ENCODE measurements at places on chromosomes 11 and 22.

DNA sequence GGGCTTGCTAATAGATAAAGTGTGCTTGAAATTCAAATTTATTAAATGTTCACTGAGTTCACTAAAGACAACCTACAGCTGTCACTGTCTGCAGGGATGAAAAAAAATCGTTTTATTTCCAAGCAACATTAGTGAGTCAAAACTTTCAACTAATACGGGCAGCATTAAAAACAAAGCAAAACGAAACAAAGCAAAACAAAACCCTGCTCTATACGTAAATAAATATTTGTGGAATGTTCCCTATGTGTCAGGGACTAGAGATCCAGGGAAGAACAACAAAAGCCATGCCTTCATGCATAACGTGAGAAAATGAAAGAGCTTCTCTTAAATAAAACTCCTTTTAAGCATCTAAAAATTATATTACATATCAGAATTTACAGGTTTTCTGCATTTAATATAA, 553 bp downstream of the NAALAD2 start:
- no peak for DNase-seq

DNA sequence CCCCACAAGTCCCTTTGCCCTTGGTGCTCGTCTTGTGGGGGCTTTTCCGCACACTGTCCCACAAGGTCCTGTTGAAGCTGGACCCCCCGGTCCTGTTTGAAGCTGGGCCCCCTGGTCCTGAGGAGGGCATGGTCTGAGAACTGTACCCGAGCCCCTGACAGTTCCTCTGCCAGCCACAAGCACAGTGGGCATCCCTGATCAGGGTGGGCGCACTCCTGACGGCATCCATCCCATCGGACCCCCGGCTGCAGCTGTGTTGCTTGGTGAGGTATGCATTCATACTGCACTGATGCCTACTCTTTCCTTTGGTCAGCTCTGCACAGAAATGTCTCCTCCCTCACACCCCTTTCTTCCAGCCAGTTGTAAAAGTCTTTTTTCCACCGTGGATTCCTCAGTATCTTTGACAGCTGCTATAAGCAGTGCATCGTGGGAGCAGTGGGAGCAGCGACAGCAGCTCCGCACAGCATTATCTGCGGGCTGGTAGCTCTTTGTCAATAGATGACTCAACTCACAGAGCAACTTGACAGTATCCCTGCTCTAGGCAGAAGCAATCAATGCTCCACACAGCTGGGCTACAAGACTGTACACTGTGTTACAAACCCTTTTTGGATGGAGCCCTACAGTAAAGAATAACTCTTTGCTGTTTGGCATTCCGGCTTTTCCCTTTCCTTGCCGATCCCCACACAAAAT, 1030.8 kb upstream of the CCDC90B start:
- no peak for DNase-seq

GRCh38 chr11:16902182-16902581, 112.0 kb downstream of the PLEKHA7 start:
- DNase-seq, result no peak

GRCh38 chr11:110128161-110128560, 35.0 kb downstream of the ZC3H12C start:
- no peak for DNase-seq

GRCh38 chr11:20131788-20132666, 28.2 kb downstream of the DBX1 start:
- DNase-seq, result peak; percentile 72

GRCh38 chr22:49724030-49724892, 103.4 kb downstream of the BRD1 start:
- no peak for DNase-seq

- DNase-seq, result no peak
Observed at GRCh38 chr11:123231777-123232176, 36.7 kb upstream of the CLMP start.

GRCh38 chr11:9060700-9061111, 30.7 kb downstream of the SCUBE2 start:
- DNase-seq, result no peak

DNA sequence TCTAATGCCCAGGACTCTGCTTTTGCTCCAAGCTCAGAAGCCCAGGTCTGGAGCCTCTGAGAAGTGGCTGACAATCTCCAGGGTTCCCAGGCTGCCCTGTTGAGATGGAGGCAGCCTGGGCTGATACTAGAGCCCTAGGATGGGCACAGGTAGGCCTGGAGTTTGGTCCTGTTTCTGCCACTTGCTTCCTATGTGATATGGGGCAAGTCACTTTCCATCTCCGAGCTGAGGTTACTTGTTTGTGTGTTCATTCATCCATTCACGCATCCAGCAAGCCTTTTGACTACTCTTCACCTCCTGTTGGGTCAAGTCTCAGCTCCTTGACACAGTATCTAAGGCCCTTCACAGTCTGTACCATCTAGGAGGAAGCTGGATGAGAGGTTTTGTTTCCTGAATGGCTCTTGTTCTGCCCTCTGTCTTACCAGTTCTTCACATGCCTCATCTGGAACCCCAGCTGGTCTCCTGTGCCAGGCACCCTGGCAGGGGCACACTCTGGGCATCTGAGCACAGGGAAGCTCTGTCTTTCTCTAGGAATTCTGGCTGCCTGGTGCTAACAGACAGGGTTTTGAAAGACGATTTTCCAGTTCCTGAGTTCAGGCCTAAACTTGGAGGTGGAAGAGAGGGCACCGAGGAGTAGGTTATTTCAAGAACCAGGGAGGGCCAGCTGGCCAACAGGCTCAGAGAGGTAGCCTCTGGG, 53.2 kb upstream of the AMPD3 start:
- DNase-seq, result no peak

- DNase-seq, result no peak
Observed at GRCh38 chr11:69919659-69920344, 100.6 kb upstream of the FGF3 start.

- no peak for DNase-seq
Observed at GRCh38 chr11:35887737-35888136, 56.1 kb upstream of the LDLRAD3 start.

DNA sequence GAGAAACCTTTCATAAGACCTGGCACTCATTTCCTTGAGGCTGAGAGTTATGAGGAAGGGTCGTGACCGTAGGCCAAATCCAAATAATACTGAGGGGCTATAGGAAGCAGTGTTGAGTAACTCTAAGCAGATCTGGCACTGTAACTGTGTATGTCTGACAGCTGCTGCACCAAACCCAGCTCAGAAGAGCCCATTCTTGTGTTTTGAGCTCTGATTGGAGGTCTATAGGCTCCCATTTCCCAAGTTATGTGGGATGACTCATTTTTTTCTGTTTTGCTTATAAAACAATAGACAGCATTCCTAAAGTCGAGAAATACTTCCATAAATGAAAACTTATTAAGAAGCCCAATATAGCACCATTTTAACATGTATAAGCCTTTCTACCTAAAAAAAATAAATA, 645.8 kb downstream of the DLG2 start:
- DNase-seq, result no peak

- no peak for DNase-seq
Observed at GRCh38 chr11:73478737-73479347, 102.6 kb downstream of the RELT start.

DNA sequence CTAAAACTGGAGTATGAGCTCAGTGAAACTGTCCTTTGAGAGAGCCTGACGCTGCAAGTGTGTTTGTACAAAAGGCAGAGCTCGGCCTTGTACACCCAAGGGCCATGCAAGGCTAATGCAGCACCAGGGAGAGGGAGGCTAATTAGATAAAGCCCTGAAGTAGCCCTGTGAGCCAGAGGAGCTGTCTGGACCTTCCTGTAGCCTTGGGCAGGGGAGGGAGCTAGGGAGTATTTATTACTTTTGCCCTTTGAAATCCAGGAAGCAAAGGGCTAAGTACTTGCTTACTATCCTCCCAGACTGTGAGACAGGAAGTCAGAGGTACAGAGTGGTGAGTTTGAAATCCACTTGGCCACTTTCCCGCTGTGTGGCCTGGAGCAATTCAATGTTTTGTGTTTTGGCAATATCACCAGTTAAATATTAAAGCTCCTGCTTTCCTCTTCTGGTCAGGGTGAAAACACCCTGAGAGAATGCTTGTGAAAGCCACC, 10.2 kb upstream of the LDHA start:
- peak; percentile 53 for DNase-seq

- DNase-seq, result no peak
Observed at GRCh38 chr11:75779960-75780359, 11.4 kb downstream of the DGAT2 start.

DNA sequence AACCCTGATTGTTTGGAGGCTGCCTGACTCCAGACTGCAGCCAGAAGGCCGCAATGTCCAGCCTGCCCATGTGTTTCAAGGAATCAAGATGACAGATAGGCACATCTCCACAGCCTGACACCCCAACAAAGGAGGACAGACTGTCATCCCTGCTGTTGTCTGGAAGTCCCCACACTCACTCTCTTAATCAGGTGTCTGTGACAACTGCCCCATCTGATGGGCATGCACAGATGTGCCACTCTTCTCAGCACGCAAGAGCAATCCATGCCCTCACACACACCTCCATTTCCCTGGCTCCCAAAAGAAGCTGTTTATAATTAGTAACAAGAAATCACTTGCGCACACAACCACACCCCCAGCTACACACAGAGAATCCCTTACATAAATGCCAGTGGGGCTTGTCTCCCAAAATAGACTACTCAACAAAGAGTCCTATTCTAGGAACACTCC, 117.6 kb downstream of the C11orf58 start:
- no peak for DNase-seq

DNA sequence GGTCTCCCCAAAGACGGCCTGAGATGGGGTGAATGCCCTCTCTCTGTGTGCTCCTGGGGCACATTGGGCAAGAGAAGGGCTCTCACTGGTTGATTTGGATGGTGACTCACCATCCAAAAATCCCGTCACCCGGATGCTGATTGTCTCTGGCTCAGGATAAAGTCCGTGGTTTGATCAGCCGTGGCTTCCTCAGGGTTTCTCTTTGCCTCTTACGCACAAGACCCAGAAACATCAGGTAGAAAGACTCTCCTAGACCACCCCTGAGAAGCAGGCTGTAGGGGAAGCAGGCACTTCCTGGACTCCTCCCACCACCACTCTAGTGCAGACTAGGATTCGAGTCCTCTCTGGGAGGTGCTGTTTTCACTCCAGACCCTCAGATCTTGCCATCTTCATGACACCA, 176.1 kb upstream of the NCAM1 start:
- DNase-seq, result no peak

GRCh38 chr11:111329306-111330204, 31.2 kb downstream of the POU2AF3 start:
- DNase-seq, result no peak

- no peak for DNase-seq
Observed at GRCh38 chr11:93608364-93608763, 53.1 kb upstream of the CEP295 start.

DNA sequence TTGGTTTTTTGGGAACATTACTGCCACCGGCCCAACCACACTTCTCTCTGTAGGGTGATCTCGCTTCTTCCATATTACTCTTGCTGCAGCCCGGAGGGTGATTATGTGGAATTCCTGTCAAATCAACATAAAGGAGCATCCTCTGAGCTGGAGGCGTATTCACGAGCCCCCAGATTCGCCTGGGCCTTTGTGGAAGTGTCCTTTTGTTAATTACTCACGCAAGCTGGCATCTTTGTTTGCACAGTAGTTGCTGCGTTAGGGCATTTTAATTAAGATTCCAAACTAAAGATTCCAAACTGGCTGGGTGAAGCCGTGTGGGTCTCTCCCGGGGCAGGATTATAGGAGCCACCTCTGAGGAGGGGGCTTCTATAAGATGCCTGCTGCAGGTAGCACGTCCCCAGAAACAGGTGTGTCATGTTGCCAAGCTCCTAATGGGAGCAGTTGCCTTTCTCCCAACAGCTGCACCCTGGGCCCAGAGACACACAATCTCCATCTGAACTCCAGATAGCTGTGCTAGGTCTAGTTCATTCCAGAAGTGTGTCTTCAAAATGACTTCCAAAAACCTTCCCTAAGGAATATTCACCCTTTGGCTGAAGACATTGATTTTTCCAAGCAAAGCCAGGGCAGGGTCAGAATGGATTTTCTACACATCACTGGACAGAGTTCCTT, 40.9 kb downstream of the SHISAL1 start:
- DNase-seq, result no peak

DNA sequence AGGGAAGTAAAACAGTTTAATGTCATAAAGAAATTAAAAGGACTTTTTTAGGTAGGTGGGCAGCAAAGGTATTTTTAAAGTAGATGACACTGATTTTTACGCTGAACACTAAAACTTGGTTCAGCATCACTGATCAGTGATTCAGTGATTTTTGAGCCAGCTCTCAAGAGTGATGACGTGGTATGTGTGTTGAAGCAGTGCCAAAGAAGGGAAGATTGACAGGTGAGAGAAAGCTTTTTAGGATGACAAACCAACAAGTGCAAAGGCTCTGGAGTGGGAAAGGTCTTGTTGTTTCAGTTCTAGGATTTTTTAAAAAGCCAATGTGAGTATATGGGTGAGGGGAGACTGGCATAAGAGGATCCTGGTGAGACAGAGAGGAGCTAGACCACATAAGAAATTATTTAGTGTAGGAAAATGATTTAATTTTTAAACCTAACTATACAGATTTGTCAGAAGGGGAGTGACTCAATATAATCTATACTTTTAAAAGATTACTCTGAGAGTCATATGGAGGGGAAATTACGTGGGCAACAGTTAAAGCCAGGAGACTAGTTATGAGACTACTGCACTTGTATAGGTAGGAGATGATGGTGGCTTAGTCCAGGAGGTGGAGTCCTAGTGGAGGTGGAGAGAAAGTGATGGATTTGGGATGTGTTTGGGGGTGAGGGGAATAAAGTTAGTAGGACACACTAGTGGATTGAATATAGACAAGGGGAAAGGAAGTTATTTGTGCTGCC, 17.6 kb upstream of the CALCB start:
- DNase-seq, result no peak

DNA sequence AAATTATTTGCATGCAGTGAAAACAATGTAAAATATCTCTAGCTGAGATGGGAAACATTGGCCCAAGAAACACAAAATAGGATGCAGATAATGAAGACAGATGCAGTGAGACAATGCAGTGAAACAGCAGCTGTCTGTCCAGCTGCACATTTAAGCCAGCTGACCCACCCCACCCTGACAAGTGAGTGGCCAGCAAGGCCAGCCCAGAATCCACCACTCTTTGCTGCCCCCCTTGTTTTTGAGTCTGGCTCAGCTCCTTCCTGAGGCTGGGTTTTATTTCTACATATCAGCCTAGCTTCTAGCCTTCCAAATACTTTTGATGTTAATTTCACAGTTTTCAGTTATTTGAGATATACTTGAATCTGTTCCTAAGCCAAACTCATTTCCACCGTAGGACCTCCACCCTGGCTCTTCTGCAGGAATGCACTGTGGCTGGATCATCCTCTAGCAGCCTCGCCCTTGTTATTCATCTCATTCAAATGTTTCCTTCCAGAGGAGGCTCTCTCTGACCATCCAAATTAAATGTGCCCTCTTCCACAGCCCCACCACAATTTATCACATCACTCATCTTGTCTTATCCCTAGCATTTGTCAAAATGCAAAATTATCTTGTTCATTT, 154.1 kb upstream of the POU2AF2 start:
- peak; percentile 80 for DNase-seq

- no peak for DNase-seq
Observed at GRCh38 chr11:122204206-122204605, 88.2 kb upstream of the BLID start.

- DNase-seq, result no peak
Observed at GRCh38 chr11:96105944-96106343, 182.0 kb upstream of the MTMR2 start.

All from muscle of arm (tissue), 14 donors.